ENCODE measurements at places on chromosomes 6 and 20. TPM values are rescaled to one million over a fixed set of nuclear protein-coding genes. Genes with fewer than 3 reads are reported as not detected.

Gene RBM24
- 2.6 TPM for total RNA-seq

Gene MUCL3
- total RNA-seq, result not detected

Gene PDE7B
- 0.22 TPM for total RNA-seq

Gene TPD52L1
- total RNA-seq, result not detected

Gene PTPRK
- 17.2 TPM for total RNA-seq

Gene GINS1
- total RNA-seq, result 0.30 TPM

Gene EEF1E1
- total RNA-seq, result 19.9 TPM

Gene WFDC12
- not detected for total RNA-seq

Gene SLC35D3
- total RNA-seq, result not detected

Gene F13A1
- 0.41 TPM for total RNA-seq

Gene HLA-DPA1
- total RNA-seq, result 45.7 TPM

Measured in CD8-positive, alpha-beta T cell (primary cell).